Activated T-cell treated with anti-CD3 and anti-CD28 coated beads, Interleukin-2, amount 50 U/mL, for 4 hours (primary cell): ENCODE measurements at places on chromosomes 6 and 20. TPM values are rescaled to one million over a fixed set of nuclear protein-coding genes. Genes with fewer than 3 reads are reported as not detected.

Gene TJAP1
- total RNA-seq, result 52.8 TPM

Gene CD2AP
- 31.3 TPM for total RNA-seq

DNA sequence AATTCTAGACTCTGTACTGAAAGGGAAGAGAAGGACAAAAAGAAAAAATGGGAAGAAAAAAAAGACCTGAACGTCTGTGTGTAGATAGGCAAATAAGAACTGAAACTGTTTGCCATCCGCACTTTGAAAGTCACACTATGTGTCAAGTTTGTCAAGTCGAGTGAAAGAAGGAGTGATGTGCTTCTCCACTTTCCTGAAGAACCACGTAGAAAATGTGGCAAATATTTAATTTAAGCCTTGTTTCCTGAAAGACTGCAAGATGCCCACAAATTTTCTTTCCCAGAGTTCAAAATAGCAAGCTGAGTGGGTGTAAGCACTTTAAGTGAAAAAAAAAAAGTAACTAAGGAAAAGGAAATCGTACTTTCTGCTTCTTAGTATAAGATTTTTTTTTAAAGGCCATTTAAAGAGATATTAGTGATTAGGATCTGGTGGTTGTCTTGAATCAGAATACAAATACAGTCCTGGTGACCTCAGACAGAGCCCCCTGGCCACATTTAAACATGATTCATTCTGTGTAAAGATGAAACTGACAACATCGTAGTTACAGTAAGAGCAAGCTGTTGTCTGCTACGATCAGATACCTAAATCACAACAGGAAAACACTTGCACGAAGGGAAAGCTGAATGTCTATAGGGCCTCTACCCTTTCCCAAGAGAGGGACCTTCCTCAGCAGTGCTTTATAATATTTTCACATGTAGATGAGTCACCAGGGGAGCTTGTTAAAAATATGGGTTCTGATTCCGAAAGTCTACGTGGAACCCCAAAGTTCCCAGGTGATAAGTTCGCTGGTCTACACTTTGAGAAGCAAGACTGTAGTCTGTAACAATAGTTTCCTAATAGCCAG is 102.3 kb downstream of the HIVEP2 start:
- DNase-seq, result peak; percentile 38

GRCh38 chr6:5693225-5694145 is 313.2 kb downstream of the NRN1 start:
- no peak for DNase-seq

GRCh38 chr6:31246051-31246521 is 25.8 kb downstream of the HLA-C start:
- DNase-seq, result no peak

- DNase-seq, result no peak
Observed at GRCh38 chr6:149201068-149201655, 116.3 kb upstream of the TAB2 start.

GRCh38 chr6:16104624-16105433 is 24.1 kb upstream of the MYLIP start:
- DNase-seq, result no peak

DNA sequence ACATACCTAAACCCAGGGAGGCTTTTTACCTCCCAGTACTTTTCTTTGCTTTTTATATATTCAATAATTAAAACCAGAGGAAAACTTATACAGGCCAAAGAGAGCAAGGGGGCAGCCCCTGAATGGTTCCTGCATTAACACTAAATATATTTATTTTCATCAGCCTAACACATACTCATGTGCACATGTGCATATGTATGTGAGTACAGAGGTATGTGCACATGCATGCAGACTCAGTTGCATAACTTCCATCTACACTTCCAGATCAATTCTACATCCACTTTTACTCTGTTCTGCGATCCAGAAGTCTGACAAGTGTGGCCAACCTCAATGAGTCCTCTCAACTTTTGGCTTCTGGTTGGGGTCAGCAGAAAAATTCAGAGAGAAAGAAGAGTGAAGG is 794.2 kb downstream of the DHX35 start:
- DNase-seq, result no peak

- DNase-seq, result no peak
Observed at GRCh38 chr20:20230741-20231140, 137.2 kb upstream of the INSM1 start.

GRCh38 chr6:5827056-5827904 is 179.4 kb downstream of the NRN1 start:
- no peak for DNase-seq

GRCh38 chr6:144931172-144932035 is 646.3 kb downstream of the UTRN start:
- DNase-seq, result no peak

DNA sequence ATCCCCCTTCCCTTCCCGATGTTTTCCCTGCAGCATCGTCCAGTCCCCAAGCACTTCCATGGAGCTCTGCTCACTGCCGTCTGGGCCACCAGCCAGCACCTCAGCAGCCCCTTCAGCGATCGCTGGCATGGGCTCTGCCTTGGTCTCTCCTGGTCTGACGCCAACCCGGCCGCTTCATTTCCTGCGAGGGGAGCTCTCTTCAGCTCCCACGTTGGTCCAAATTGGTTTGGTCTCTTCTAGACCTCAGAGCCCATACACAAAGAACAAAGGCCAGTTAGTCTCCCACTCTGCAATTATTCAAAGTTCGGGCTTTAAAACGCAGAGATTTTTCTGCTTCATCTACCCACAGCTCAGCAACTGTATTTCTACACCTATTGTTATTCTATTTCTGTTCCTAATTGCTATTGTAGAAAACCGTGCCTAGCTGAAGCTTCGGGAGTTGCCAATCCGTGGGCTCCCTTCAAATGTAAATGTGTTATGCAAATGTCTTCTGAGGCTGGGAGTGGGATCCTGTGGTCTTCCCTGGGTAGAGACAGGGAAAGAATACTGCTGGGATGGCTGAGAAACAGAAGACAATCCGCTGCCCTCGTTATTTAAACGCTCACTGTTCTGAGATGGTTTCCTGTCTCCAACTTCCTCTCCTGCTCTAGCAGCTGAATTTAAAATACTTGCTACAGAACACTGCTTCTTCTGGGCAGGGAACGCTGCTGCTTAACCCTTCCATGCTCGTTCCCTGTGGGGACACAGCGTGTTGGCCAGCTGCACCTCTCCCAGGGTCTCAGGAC is 154.2 kb upstream of the QKI start:
- DNase-seq, result no peak

DNA sequence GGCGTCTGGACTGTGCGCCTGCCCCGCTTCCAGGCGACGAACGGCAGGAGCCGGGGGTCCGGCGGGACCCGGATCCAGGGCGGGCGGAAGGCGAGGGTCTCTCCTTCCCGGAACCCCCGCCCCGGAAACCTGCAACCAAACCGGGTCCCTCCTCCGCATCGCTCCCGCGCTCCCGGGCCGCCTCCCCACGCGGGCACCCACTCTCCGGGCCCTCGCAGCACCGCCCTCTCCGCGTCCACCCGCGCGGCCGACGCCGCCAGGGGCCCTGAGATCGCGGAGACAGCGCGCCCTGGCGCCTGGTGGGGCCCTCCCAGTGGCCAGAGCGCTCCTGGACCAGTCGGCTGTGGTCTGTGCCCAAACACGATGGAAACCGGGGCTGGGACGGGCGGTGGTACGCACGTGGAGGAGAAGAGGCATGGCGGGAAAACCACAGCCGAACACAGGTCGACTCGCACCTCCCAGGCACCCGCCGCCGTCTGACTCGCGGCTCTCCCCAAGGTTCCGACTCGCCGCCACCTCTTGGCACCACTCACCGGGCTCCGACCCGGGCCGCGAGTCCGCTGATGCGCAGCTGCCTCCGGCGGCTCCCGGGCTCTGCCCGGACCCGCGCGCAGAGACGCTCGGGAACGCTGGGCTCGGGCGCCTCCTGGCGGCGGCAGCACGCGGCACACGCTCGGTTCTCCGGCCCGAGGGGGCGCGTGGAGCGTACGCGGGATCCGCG is 7.9 kb downstream of the NKX2-2 start:
- DNase-seq, result peak; percentile 69

DNA sequence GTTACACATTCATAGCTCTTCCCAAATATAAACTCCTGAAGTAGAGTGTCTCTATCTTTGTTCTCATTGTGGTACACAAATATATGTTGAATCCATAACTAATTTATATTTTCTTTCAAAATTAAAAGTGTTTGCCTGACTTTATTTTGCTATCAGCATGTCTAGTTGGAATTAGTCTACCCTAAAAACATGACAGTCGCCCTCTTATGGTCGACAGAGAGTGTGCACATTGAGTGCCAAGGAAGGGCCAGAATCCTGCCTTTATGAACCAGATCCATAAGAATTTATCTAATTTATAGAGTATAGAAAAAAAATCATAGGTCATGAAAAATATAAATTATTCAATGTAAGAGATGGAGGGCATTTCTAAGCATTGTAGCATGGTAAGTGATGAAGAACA is 12.3 kb upstream of the DEFB112 start:
- DNase-seq, result no peak

DNA sequence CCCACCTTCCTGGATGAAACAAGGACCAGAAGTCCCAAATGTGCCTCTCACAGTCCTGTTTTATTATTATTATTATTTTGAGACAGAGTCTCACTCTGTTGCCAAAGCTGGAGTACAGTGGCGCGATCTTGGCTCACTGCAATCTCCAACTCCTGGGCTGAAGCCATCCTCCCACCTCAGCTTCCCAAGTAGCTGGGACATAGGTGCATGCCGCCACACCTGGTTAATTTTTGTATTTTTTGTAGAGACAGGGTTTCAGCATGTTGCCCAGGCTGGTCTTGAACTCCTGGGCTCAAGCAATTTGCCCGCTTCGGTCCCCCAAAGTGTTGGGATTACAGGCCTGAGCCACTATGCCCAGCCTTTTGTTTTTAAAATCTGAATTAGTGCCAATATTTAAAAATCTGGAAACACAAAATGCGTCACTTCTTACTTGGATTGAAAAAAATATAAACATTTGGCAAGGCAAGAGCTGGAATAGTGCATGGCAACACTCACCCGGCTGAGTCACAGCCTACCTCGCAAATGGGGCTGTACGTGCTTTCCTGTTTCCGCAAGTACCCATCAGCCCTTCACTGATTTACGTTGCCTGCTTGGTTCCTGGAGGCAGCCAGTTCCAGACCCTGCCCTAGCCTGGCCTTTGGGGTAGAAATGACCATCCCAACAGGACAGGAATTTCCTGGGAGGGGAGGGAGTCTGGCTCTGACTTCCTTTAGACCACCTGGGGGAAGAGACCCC is 6.3 kb downstream of the SDCBP2 start:
- no peak for DNase-seq

GRCh38 chr20:4082406-4083097 is 67.2 kb upstream of the RNF24 start:
- peak; percentile 15 for DNase-seq

GRCh38 chr20:51428401-51429143 is 113.9 kb downstream of the NFATC2 start:
- no peak for DNase-seq

GRCh38 chr6:34148631-34149451 is 3.0 kb upstream of the GRM4 start:
- DNase-seq, result no peak

GRCh38 chr6:32790306-32790705 is 26.5 kb downstream of the HLA-DOB start:
- no peak for DNase-seq
